Umbilical cord (tissue), 2 donors: ENCODE measurements at places on chromosomes 2 and 18.

- DNase-seq, result no peak
These were observed 108.8 kb upstream of the TRIB2 start for GRCh38 chr2:12607971-12608370.

GRCh38 chr2:41905597-41906337, 142.1 kb upstream of the PKDCC start:
- no peak for DNase-seq

DNA sequence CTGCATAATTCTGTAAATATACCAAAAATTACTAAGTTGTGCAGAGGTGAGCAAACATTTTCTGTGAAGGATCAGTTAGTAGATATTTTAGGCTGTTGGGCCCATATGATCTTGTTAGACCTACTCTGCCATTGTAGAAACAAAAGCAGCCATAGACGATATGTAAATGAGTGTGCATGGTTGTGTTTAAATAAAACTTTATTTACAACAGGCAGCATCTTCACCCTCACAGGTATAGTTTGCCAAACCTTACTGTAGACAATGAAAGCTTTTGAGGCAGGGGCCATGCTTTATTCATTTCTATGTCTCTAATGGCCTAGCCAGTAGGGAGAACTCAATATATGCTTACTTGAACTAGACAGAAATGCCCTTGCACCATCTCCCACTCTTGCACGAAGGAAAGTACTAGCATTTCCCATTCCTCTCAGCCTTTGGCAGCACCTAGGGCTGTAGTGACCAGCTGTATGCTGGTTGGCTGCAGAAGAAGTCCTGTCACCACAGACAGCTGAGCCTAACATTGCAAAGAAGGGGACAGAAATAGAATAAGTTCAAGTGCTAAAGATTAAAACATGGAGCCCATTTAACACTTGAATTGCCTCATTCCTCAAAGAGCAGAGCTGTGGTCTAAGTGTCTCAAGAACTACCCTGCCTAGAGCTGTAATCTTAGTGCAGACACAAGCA, 305.1 kb upstream of the MGAT5 start:
- DNase-seq, result no peak

- DNase-seq, result peak; percentile 74
These were observed 379.7 kb downstream of the PTPRM start for GRCh38 chr18:7946734-7947377.

DNA sequence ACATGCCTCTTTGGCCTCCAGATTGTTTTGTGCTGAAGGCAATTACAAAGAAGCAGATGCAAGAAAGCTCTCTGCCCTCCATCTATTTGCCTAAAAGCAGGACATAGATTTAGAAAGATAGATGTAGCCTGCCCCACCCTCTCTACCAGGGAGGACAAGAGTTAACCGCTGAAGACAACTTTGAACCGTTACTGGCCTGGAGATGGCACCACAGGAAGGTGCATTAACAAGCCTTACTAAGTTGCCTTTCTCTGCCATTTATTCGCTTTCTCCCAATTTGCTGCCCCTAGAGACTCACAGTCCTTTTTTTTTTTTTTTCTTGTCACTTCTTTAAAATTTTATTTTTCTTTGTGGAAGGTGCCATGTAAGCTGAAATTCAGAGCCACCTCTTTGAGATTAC, 28.8 kb upstream of the RMDN2 start:
- DNase-seq, result no peak

DNA sequence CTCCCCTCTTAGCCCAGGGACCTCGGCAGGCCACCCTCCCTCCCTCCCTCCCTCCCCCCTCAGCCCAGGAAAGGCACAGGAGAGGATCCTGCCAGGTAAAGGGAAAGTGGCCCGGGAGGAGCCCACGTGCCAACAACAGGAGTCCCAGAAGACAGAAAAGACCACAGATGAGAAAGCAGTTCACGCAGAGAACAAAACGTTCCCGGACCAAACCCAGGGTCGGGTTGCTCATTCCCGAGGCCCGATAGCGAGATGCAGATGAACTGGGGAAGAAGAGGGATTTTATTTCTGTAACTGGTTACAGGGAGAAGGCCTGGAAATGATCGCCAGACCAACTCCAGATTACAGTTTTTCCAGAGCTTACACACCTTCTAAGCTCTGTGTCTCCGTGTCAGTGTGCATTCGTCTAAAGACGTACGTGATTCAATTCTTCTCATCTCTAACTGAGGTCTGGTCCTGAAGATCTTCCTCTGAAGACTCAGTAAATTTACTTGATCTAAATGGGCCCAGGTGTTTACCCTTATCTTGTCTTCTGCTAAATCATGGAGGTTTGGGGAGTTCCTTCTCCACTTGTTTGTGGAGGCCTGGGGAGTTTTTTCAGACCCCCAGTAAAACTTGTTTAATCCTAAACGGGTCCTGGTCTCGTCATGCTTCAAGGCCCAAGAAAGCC, 807 bp upstream of the NEU4 start:
- no peak for DNase-seq

GRCh38 chr2:209277444-209277843, 146.4 kb upstream of the MAP2 start:
- no peak for DNase-seq

DNA sequence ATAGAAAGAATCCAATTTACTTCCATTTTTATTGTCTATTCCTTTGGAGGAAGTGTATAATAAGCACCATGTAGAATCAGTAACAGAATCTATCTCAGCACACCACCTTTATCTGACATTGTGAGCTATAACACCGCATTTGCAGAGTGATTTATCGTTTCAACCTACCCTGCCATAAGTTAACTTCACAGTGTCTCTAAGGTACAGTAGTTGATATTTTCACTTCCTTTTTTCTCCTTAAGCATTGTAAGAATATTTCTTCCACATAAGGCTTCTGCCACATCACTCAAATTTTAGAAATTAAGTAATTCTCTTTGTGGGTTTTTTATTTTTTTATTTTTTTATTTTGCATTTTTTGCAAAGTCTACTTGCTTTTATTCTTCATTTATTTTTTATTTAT, 107.1 kb downstream of the TMX3 start:
- no peak for DNase-seq

- no peak for DNase-seq
These were observed 9.3 kb upstream of the RNU4ATAC start for GRCh38 chr2:121521359-121521758.

DNA sequence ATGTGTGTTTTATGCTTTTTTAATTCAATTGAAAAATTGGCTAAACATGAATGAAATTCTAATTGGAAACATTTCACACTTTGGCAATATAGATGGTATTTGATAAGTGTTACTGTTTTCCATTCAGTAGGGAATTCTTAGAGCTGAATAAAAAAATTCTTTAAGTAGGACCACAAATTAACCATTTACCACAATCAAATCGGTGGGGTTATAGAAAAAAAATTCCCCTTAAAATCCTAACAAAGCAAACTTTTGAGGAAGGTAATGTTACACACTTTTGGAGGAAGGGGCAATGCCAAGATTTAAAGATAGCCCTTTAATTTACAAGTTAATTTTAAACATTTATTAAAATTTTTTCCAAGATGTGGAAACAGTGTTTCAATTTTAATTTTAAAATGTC, 279.0 kb upstream of the FIGN start:
- no peak for DNase-seq

DNA sequence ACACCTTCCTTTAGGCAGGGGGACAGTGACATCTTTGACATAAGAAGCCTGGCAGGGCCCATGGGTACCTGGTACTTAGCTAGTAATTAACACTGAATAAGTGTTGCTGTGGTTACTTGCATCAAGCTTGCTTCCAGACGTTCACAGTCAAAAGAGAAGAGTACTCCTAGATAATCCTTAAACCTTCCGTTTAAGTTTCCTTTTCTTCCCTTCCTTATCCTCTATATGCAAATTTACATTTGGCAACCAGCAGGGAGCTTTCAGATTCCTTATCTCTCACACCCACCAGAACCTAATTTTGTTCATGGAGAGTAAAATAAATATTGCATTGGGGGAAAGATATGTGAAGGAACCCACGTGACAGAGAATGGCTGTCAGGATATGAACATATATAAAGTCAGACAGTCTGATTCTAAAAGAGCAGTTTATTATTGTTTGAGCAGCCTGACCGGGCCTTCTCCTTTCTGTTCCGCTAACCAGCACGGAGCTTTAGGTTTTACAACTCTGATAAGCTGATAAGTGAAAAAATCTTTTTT, 7.8 kb upstream of the RAB31 start:
- DNase-seq, result peak; percentile 68

DNA sequence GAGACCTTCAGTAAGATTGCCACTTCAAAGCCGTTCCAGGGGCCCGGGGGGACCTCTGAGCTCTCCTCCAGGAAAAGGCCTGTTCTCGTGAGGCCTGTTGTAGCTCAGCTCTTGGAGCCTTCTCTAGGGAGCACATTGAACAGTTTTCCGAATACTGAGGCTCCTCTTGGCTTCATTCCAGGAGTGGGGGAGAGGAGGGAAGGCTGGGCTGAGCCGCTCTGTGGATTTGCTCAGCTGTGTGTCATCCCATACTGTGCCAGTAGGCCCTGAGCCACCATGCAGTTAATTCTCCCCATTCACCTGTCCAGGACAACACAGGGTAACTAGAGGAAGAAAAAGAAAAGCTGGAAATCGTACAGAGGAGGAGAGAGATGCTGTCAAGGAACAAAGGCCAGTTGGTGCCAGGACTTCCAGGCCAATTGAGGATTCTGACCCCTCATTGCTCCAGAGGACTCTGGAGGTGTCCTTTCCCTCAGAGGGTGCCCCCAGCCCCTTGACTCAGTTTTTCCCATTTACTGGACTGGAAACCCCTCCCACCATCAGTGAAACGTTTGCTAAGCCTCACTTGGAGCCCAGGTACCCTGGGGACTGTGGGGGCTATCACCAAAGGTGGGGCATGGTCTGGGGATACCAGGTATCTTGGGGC, 41.4 kb downstream of the HS1BP3 start:
- peak; percentile 86 for DNase-seq

- DNase-seq, result no peak
These were observed 143.5 kb downstream of the ACKR3 start for GRCh38 chr2:236712961-236713673.

DNA sequence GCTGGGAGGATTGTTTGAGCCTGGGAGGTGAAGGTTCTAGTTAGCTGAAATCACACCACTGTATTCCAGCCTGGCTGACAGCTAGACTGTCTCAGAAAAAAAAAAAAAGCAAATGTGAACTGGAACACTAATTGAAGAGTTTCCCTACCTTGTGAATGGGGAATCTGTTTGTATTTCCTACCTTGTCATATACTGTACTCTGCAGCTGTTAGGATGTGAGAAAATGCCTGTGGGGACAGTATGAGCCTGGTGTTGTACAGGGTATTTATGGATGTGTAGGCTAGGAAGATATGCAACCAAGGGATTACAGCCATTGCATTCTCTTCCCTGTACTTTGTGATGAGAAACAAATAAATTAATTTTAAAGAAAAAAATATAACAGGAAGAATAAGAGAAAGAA, 113.3 kb upstream of the FAM117B start:
- no peak for DNase-seq

DNA sequence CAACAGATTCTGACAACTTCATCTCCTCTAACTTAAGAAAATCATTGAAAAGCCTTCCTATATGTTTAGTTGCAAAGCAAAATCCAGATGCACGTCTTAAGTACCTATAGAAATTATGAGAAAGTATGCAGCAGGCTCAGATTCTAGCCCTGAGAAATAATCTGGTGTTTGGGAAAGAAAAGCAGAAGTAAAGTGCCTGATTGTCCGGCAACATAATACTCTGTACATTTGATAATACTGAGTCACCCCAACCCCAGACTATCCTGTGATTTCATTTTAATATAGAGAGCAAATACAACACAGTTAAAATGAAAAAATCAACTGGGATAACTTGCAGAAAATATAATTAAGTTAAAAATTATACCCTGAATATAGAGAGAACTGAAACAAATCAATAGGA, 13.5 kb downstream of the RFX8 start:
- no peak for DNase-seq

- DNase-seq, result no peak
These were observed 55.5 kb downstream of the TBR1 start for GRCh38 chr2:161471631-161472030.
